ENCODE measurements at places on chromosomes 16 and 17. TPM values are rescaled to one million over a fixed set of nuclear protein-coding genes. Genes with fewer than 3 reads are reported as not detected.

DNA sequence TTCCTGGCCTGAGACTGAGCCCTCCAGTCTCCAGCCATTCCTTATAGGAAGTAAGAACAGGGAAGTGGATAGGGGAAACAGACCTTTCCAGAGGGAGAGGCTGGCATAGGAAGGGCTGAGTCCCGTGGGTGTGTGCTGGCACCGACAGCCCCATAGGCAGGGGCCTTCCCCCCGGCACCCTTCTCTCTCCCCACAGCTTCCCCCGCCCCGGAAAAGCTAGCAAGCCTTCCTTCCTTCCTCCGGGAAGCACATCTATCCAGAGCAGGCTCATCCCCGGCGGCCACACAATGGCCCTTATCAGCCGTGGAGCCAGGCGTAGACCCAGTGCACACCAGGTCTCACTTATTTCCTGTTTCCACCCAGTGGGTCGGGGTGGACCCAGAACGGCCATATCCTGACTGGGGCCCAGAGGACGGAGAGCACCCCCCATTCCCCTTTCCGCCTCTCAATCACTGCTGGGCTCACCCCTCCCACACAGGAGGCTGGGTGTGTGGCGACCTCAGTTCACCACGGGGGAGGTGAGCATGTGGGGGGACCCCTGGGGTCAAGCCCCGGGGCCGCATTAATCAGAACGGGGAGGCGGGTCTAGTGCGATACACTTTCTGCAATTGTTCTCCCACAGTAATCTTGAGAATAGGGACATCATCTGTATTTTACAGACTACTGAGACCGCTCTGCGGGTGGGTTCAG is 950 bp upstream of the MYO1C start:
- no peak for DNase-seq

DNA sequence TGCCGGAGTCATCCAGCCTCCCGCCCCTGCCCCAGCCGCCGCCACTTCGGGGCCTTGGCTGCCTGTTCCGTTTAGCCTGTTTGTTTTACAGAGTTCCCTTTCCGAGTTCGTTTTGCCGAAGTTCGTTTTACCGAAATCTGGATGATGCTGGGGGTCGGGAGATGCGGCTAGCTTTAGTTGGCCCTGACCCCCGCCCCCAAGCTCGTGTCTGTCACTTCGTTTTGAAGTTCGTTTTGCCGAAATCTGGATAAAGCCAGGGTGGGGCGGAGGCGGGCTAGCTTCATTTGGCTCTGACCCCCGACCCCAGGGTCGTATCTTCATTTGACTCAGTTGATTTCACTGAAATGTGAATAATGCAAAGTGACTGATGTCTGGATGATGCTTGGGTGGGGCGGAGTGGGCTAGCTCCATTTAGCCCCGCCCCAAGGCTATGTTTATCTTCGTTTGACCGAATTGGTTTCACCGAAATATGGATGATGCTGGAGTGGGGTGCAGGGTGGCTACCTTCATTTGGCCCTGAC is 591 bp downstream of the PSMD7 start:
- DNase-seq, result no peak

- no peak for DNase-seq
These were observed at the start of gene CHP2 for GRCh38 chr16:23754594-23755483. CHP2 (plus strand) TSS chr16:23755026; CDS start chr16:23755050, 24 bp downstream.

- DNase-seq, result peak; percentile 23
These were observed 2.8 kb downstream of the RBFOX3 start for GRCh38 chr17:79607940-79608623.

GRCh38 chr16:2455081-2455845 is 4.6 kb upstream of the TEDC2 start:
- no peak for DNase-seq

GRCh38 chr17:64327201-64327930 is 63.3 kb downstream of the PECAM1 start:
- DNase-seq, result no peak

GRCh38 chr17:1532836-1533602 is 16.6 kb upstream of the INPP5K start:
- DNase-seq, result peak; percentile 54

GRCh38 chr17:28334666-28335200 is 539 bp downstream of the IFT20 start:
- DNase-seq, result no peak

GRCh38 chr17:81915331-81915730 is 2.6 kb downstream of the SIRT7 start:
- no peak for DNase-seq

- no peak for DNase-seq
These were observed 23.3 kb downstream of the NOS2 start for GRCh38 chr17:27776882-27777624.

DNA sequence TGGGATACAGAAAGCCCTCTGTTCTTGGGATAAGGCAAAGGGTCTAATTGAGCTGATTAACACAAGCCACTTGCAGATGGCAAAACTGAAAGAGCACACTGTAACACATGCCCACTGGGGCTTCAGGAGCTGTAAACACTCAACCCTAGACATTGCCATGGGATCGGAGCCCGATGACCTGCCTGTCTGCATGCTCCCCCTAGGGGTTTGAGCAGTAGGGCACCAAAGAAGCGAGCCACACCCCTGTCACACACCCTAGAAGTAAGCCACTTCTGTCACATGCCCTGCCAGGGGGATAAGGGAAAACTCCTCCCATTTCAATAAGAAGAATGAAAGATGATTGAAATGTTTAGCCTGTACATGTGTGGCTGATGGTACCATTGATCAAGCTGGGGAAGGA is 81.3 kb upstream of the IRX6 start:
- DNase-seq, result no peak

DNA sequence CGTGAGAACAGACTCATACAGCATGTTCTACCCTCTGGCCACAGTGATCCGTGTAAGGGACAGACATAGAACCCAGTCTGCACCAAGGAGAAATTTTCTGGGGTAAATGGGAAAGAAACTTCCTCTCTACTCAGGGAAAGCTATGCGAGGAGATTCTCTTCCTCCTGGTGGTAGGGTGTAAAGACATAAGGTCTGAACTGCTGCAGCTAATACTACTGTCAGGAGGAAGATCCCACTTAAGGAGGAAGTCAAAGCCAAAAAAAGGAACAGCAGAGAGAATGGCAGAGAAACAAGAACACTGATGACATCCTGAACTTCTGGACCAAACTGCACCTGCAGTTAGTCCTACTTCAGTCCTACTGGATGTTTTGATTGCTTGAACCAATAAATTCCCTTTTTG is 7.1 kb upstream of the TM4SF5 start:
- DNase-seq, result no peak

GRCh38 chr17:41403404-41404023 is 6.1 kb upstream of the KRT31 start:
- no peak for DNase-seq

DNA sequence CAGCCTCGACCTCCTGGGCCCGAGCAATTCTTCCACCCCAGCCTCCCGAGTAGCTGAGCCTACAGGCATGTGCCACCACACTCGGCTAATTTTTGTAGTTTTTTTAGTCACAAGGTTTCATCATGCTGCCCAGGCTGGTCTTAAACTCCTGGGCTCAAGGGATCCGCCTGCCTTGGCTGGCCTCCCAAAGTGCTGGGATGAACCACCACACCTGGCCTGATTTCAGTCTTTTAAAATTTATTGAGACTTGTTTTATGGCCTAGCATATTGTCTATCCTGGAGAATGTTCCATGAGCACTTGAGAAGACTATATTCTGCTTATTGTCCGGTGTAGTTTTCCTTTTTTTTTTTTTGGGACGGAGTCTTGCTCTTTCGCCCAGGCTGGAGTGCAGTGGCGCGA is 18.5 kb downstream of the DNAI2 start:
- no peak for DNase-seq

DNA sequence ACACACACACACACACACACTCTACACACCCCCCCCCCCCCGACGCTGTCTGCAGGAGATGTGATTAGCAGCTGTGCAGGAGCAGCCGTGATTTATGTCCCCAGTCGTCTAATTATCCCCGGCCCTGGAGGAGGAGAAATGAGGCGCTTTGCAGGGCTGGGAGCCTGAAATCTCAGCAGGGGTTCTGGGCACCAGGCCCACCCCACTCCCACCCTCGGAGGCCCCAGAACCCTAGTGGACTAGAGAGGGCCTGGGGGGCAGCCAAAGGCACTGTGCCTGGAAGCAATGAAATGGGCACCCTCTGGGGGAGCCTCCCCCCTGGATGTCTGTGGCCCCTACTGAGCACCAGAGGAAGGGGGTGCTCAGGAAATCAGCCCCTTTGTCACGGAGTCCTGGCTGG is 134.2 kb upstream of the CIBAR2 start:
- no peak for DNase-seq

DNA sequence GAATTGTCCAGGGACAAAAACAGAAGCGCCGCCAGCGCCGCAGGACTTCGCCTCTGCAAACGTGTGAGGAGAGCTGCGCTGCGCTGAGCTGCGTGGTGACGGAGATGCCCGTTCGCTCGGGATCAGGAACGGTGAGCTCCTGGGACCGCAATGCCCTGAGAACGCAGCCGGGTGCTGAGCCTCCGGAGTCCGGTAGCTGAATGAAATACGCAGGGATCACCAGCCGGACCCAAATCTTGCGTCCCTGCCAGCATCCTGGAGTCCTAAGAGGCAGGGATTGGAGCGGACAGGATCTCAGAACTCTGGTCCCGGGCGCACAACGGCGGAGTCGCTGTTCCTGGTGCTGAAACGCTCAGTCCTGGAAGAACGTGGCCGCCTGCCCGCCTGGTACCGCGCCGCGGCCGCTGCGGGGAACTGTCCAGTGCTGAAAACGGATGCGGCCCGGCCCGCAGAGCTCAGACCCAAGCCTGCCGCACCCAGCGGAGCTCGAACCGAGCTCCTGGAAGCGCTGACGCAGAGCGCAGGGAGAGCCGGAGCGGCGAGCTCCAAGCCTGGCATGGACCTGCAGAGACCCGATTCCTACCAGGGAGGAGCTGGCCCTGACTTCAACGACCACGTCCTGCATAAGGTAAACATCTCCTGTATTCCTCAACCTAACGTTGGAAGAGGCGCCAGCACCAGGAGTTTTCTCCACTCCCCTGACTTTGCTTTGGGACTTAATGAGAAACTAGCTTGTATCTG is 41.5 kb downstream of the CD300LF start:
- peak; percentile 73 for DNase-seq

GRCh38 chr17:721540-721937 is 6.9 kb upstream of the VPS53 start:
- no peak for DNase-seq

DNA sequence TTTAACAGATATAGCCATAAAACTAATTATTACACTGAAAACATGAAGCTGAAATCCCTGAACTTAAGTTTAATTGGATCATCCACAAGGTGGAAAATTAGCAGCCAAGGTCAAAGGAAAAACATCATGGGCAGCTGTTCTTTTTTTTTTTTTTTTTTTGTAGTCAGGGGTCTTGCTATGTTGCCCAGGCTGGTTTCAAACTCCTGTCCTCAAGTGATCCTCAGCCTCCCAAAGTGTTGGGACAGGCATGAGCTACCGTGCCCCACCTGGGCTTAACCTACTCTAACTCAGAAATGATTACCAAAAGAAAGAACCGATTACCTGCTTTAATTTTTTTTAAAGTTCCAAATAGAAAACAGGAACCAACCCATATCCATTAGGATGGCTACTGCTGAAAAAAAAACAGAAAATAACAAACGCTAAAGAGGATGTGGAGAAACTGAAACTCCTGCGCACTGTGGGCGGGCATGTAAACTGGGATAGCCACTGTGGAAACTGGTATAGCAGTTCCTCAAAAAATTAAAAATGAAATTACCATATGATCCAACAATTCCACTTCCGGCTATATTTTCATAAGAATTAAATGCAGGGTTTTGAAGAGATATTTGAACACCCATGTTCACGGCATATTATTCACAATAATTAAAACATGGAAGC is 8.6 kb downstream of the CMC2 start:
- no peak for DNase-seq

C16orf92 gene
- not detected for total RNA-seq

EXOC3L1 gene
- 0.73 TPM for total RNA-seq

SLC38A8 gene
- not detected for total RNA-seq

CIITA gene
- total RNA-seq, result 6.7 TPM

SLC9A5 gene
- 2.2 TPM for total RNA-seq

LRRC37A2 gene
- total RNA-seq, result 53.8 TPM

SOST gene
- not detected for total RNA-seq

BAHCC1 gene
- 3.8 TPM for total RNA-seq

TBC1D28 gene
- not detected for total RNA-seq

Data from naive thymus-derived CD4-positive, alpha-beta T cell (primary cell).